ENCODE measurements at places on chromosomes 5 and 9.

DNA sequence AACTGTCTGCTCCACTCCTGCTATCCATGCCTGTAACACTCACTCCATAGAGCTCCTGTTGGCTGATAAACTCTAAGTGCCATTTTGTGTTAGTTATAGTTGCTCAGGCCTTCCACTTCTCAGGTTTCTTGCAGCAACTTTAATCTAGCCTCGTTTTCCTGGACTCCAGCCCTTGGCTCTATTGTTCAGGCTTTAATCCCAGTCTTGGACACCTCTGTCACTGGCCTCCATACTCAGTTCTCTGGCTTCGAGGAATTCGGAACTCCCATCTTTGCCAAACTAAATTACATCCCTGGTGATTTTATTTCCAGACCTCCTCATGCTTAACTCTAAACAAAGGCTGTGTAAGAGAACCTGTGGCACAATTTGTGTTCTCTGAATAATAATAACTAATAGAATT lies 39.8 kb downstream of the EMB start:
- DNase-seq = no peak

DNA sequence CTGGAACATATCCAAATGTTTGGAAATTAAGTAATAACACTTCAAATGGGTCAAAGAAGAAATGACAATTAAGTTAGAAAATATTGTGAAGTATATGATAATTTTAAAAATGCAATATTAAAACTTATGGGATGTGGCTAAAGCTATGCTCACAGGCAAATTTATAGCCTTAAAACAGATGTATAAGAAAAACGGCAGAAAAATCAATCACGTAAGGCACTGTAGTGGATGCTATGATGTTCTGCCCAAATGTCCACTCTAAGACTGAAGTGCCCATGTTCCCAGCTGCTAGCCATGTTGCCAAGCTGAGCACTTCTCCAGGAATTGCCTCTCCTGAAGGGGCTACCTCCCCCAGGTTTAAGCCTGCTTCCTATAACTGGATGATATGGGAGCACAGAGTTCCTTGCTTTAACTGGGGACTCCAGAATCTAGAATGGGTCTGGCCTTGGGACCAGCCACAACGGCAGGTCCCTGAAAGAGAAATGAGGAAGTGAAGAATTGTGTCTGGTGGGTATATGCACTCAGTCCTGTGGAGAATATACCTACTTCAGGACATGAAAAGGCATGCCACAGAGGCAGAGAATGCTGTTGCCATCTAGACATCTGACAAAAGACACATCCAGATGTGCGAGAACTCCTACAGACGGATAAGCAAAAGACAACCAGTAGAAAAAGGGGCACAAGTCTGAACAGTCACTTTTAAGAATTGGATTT lies 78.2 kb upstream of the RXRA start:
- no peak for DNase-seq

- no peak for DNase-seq
Observed at GRCh38 chr9:124202447-124202971, 55.2 kb upstream of the NEK6 start.

- no peak for DNase-seq
Observed at GRCh38 chr9:126119731-126120130, 206.9 kb upstream of the MVB12B start.

DNA sequence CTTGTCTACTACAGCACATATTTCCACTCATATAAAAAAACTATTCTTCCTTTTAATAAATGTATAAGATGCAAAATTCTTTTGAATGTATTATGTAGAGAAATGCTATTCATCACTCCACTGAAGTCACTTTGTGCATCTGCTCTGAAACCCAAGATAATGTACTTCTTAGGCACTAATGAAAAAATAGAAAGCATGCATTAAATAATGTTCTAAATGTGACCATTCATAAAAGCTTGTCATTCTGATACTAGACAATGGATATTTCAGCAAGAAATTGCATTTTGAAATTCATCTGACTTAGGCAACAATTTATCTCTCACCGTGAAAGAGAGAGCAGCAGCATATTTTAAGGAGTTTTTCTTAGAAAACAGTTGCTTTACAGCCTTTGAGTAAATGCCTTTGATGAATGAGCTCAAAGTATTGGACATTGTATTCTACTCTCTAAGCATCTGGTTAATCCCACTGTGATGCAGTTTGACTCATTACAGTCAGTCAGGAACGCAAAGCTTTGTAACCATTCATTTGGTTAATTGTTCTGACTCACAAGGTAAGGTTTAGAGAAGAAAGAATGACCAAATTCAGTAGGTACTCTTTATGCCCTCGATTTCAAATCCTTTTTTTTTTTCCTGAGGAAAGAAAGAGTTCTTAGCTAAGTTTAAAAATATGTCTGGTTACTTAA lies 2233.8 kb upstream of the C9orf72 start:
- no peak for DNase-seq

- DNase-seq = no peak
Observed at GRCh38 chr9:128528445-128529160, 23.8 kb upstream of the SPTAN1 start.

DNA sequence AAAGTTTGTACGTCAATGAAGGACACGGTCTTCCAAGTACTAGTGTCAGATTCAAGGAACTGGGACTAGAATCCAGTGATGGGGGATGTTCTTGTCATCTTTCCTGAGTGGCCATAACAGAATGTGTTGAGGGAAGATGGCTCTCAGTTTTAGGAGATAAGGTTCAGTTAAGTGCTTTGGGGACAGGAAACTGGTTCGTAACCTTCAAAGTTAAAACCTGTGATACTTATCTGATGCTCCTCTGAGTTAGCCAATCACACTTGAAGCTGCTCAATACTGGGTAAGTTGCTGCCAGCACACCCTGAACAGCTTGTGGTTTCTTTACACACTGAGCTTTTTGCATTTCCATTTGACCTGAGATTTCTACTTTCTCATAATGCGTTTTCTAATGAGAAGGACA lies 64.4 kb downstream of the PIK3R1 start:
- DNase-seq = no peak

DNA sequence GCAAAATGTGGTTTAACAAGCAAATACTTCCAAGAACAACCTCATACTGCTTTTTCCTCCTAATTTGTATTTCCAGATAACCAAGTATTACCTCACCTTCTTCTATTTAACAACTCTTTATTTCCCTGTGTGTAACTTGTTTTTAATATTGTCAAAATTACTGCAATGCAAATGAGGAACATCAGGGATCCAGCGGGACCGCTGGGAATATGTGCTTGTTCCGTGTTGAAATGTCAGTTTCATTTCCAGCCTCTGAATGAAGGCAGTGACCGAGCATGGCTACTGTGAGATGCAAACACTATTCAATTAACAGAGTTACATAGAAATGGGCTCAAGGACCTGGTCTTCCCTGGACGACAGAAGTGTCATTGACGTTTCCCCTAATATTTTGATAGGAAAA lies 110.8 kb upstream of the CTSL start:
- no peak for DNase-seq

- no peak for DNase-seq
Observed at GRCh38 chr9:93681269-93682154, 105.1 kb downstream of the PHF2 start.

DNA sequence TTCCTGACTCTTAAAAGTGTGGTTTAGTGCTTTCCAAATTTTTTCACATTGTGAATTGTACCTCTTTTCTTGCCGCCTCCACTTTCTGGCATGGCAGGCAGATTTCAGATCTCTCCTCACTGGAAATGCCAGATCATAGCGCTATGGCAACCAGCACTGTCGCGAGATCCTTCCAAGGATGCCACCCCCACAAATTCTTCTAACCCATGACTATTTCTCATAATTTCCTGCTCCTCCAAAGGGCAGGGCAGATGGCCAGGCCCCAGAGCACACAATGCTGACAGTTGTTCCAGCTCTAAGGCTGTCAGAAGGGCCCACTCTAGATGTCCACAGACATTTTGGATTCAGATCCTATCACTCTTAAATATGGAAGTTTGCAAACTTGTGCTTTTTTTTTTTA lies 446.2 kb upstream of the RIOK2 start:
- DNase-seq = no peak

- no peak for DNase-seq
Observed at GRCh38 chr5:35852773-35853172, 3.9 kb upstream of the IL7R start.

GRCh38 chr5:142748568-142749249 lies 21.5 kb upstream of the ARHGAP26 start:
- no peak for DNase-seq

GRCh38 chr5:9625286-9625685 lies 4.9 kb downstream of the TAS2R1 start:
- no peak for DNase-seq

DNA sequence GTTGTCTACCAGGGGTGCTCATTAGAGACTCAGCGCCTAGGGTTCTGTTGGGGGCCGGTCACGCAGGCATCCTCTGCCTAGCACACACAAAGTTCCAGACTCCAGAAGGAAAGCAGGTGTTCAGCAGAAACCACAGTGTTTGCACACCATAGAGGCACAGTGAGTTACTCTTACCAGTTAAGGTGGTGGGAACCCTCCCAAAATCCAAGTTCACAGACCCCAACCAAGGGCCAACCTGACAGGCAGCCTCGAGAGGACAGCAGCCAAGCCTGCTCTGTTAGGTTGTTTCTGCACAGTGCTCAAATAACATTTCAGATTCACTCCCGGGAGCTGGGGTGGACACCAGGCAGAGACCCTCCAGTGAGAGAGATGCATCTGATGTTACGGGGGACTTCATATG lies 36.2 kb downstream of the SECISBP2 start:
- DNase-seq = no peak

- no peak for DNase-seq
Observed at GRCh38 chr9:36937346-36937745, 96.7 kb downstream of the PAX5 start.

DNA sequence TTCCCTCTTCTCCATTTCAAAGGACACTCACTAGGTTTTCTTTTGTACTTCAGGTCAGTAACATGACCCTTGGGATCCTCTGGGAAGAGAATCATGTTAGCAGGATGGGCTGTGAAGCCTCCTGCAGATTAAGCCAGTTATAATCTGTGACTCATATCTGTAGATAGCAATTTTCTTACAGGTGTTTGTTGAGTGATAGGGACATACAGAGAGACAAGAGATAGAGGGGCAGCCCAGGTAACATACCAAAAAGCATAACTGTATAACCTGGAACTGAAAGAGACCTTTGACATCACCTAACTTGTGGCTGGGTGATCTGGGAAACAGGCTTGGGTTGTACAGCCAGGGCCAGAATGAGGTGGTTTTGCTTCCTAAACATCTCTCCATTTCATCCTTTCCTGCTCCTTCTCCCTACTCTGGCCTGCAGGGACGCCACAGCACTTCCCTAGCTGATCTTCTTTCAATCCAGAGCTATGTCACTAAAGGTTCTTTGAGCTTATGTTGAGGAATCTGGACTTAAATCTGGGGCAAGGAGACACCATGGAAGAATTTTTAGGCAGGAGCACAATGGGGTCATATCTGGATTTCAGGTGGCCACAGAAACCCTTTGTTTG lies 21.0 kb upstream of the PPARGC1B start:
- no peak for DNase-seq

DNA sequence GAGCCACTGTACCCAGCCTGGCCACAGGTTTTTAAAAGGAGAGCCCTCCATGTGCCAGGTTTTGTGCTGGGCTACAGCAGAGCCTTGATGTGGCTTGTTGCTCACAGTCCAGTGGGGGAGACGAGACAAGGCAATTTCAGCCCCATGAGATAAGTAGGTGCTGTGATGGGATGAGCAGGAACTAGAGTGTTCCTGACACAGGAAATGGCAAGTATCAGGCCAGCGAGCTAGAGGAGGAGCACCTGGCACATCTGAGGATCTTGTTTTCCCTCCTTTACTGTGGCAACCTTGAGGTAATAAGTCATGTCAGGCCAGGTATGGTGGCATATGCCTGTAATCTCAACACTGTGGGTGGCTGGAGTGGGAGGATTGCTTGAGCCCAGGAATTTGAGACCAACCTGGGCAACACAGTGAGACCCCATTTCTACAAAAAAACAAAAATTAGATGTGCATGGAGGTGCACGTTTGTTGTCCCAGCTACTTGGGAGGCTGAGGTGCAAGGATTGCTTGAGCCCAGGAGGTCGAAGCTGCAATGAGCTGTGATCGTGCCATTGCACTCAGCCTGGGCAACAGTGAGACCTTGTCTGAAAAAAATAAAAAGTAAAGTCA lies 3.8 kb upstream of the ZDHHC12 start:
- no peak for DNase-seq

GRCh38 chr5:124439609-124440008 lies 306.8 kb downstream of the ZNF608 start:
- no peak for DNase-seq

DNA sequence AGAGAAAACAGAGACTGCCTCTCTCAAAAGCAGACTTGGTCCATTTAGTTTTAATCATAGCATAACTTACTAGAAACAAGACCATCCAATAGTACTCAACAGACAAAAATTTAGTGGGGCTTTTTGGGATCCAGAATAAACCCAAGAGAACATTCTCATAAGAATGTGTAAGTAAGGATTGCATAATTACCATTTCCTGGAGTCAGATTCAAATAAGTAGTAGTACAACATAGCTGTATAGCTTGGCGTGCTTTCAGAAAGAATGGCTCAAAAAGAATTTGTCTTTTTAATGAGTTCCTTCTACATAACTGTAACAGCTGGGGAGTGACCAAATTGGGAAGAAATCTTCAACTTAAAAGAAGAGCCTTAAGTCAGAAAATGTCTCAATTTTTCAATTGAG lies 145.4 kb downstream of the DENND1A start:
- no peak for DNase-seq

GRCh38 chr5:169837686-169838085 lies 142.6 kb downstream of the INSYN2B start:
- DNase-seq = no peak

Measured in keratinocyte (primary cell).